ENCODE measurements at places on chromosomes 2 and 18. TPM values are rescaled to one million over a fixed set of nuclear protein-coding genes. Genes with fewer than 3 reads are reported as not detected.

- H3K36me3 ChIP-seq, result peaks cover 2% of the 10 kb centered on the region
- no peak for DNase-seq
- H3K27ac ChIP-seq, result no peak overlapping the region
- no peaks in the 10 kb centered on the region for H3K27me3 ChIP-seq
- H3K4me3 ChIP-seq, result no peak overlapping the region
Observed at GRCh38 chr2:239913636-239914417, 111.3 kb downstream of the NDUFA10 start.

DNA sequence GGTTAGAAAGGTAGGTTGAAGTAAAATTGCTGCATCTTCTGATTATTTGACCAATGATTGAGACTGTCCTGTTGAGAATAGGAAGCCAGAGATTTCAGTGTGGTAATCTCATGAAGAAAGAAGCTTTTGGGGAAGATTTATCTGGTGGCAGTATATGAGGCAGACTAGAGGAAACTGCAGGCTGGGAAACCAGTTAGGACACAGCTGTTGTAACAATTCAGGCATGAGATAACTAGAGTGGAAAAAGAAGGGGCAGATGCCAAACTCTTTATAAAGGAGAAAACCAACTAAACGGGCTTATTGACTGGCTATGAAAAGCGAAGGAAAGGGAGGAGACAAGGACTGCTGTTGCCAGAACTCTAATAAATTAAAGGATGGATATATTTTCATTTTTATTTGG lies 155.6 kb downstream of the TTC27 start:
- H3K27me3 ChIP-seq, result no peaks in the 10 kb centered on the region
- H3K27ac ChIP-seq, result no peak overlapping the region
- H3K4me1 ChIP-seq, result no peaks in the 10 kb centered on the region

GRCh38 chr2:239905306-239905705 lies 119.8 kb downstream of the NDUFA10 start:
- DNase-seq, result no peak
- no peak overlapping the region for H3K4me3 ChIP-seq
- no peaks in the 10 kb centered on the region for H3K36me3 ChIP-seq
- no peak overlapping the region for H3K27ac ChIP-seq
- peaks cover 3% of the 10 kb centered on the region for H3K4me1 ChIP-seq

DNA sequence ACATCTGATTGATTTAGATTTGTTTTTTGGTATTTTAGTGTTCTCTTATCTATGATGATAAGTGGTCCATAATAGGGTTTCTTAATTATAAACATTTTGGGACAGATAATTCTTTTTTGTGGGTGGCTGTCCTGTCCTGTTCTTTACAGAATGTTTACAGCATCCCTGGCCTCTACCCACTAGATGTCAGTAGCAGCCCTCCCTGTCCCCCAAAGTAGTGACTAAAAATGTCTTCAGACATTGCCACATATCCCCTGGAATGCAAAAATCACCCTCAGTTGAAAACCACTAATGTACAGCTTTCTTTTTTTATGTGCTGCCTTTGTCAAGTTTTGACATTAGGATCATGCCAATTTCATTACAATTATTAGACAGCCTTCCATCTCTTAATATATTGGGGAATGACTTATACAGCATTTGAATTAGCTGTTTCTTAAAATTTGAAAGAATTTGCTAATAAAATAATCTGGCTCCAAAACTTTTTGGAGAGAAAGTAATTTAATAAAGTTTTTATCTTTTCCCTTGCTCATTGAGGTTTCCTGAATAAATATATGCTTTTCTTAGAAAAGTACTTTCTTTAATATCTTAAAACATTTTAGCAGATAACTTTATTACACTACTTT lies 19.5 kb downstream of the WIPF1 start:
- H3K4me1 ChIP-seq, result peaks cover 60% of the 10 kb centered on the region
- DNase-seq, result no peak
- H3K27ac ChIP-seq, result no peak overlapping the region
- no peaks in the 10 kb centered on the region for H3K27me3 ChIP-seq
- H3K4me3 ChIP-seq, result no peak overlapping the region

Gene ABI2
- 32.3 TPM for total RNA-seq

Gene PLEKHH2
- 0.12 TPM for total RNA-seq

Gene SPR
- total RNA-seq, result 10.9 TPM
